Fibroblast of skin of left quadriceps (primary cell): ENCODE measurements at places on chromosomes 4 and X.

DNA sequence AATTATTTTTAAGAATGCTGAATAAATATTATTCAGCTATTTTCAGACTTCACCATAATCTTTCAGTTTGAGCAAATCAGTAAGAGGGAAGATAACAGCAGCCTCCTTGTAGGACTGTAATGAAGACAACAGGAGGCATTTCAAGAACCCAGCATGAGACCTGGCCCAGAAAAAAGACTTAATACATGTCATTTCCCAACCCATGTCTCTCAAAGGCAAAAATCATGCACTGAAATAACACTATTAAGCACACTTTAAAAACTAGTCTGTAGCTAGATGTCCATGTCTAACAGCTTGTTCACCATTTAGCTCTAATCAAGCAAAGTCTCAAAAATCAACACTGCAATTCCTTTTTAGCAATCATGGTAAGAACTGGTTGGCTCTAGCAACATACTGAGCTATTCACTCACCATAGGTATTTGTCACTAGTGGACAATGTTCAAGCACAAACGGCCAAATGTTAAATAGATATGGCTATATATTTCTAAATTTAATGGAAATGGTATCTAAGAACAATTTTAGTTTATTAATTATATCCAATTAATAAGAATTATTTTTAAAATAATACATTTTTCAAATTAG is 109.9 kb downstream of the WDFY3 start:
- DNase-seq = no peak

GRCh38 chrX:45165726-45166125 is 35.0 kb downstream of the DIPK2B start:
- no peak for DNase-seq

DNA sequence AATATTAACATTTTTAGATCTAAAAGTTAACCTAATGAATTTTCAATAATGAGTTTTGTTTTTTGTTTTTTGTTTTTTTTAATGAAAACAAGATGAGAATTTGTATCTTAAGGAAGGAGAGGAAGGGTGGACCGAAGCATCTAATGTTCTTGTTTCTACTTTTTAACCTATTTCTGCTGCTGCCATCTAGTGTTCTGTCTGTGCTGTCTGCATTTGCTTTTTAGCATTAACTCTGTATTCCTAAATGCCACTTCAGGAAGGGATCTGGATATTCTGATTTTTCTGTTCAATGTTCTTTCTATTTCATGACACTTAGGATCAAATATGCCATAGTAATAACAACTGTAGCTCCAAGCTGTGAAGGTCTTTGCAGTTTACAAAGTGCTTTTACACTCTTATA is 161.7 kb downstream of the BRWD3 start:
- DNase-seq = no peak

DNA sequence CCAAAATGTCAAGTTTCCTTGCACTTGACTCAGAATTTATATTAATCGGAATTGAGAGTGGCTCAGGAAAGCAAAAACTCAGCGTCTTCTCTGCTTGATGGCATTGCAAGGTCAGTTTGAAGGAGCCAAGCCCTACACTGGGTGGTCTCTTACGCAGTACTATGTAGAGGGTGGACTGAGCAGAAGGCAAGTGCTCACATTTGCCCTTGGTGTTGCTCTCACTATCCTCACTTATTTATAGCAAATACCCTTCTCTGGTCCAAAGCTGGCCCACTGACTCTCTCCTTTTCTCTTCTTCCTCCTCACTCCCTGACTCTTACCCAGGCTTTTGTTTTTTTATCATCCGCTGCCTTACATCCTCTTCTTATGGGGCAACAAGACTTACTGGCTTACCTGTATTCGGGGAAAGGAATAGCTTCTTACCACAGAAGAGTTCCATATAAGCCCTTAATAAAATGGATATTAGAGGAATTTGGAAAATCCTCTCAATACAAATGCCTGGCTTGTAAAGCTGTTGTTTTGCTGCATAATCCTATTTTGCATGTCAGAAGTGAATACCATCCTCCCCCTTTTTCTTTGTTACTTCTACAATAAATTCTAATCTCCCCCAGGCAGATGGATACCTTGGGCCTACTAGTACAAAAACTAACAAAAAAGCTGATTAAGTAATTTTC is 24.8 kb upstream of the GATB start:
- DNase-seq = no peak

- no peak for DNase-seq
Observed at GRCh38 chrX:44731160-44731559, 112.7 kb upstream of the DUSP21 start.

- DNase-seq = no peak
Observed at GRCh38 chrX:5397409-5397808, 831.3 kb downstream of the NLGN4X start.

DNA sequence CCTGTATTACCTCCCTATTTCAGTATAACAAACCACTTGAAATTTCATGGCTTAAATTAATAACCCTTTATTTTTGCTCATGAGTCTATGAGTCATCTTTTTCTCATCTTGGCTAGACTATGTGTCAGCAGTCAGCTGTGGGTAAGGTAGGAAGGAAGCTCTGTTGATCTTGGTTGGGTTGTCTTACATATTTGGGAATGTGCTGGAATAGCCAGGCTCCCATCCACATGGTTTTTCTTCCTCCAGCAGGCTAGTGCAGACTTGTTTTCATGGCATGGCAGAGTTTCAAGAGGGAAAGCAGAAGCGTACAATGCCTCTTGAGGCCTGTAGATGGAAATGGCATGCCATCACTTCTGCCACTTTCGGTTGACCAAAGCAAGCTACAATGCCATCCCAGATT is 89.7 kb downstream of the LINC00632 start:
- DNase-seq = no peak

DNA sequence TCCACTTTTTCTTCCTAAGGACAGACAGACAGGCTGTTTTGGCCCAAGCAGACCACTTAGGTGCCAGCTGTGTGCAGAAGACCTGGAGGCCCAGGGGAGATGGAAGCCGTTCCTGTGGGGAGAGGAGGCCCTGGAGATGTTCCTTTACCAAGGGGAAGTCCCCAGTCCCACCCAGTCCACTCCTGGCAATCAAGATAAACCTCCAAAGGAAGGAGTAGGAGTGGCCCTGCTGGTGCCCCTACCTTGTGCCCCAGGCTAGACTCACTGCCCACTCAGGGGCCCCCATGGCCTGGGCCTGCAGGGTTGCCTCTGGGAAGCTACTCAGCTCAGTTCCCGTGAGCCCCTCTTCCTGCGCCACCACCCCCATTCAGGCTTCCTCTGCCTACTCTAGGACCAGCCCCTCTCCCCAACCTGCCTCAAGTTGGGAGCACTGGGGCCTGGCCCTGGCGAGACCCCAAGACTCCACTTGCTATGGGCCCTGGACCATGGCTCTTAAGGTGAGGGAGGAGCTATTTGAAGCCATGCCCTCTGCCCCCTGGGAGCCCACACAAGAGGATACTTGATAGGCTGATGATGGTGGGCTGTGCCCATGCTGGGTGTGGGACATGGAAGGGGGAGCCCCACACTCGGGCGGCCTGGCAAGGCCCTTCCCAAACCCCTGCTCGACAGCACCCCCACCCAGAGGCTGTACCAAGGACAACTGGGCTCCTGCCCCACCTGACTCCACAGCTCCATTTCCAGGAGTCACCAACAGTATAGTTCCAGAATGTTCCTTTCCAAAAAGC is 24.8 kb upstream of the RNF4 start:
- DNase-seq = no peak

- no peak for DNase-seq
Observed at GRCh38 chr4:101357751-101358150, 10.4 kb upstream of the PPP3CA start.

DNA sequence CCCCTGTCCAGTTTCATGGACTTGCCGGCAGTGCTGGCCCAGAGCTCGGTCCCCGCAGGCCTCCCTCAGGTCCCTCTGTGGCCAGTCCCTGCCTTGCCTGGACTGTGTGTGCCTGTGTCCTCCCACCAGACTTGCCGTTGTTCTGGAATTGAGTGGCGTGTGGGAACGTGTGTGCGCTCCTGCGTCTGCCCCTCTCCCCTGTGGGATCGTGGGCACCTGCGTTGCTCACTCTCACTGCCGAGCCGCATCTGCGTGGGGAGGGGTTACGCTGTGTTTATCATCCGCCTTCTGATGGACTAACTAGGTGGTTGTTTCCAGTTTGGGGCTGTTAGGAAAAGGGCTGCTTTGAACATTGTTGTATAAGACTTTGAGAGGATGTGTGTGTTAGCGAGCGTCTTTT is 21.2 kb downstream of the PCGF3 start:
- no peak for DNase-seq

DNA sequence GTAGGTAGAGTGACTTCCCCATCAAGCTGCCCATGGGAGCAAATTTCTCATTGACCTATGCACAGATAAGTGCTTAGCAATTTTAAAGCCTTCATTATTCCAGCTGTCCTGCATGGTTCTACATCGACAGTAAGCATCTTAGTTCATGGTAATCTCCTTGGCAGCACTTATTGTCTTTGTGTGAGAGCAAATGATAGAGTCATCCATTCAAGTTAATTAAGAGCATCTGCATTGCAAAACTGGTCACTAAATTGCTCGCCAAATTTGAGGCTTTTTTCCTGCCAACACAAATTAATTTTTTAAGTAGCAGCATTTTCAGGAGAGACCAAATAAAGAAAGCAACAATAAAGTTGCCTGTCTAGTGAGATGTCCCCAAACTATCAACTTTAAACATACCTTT is 76.7 kb downstream of the SH3BGRL start:
- DNase-seq = no peak
